ENCODE measurements at places on chromosomes 1 and 21. TPM values are rescaled to one million over a fixed set of nuclear protein-coding genes. Genes with fewer than 3 reads are reported as not detected.

DNA sequence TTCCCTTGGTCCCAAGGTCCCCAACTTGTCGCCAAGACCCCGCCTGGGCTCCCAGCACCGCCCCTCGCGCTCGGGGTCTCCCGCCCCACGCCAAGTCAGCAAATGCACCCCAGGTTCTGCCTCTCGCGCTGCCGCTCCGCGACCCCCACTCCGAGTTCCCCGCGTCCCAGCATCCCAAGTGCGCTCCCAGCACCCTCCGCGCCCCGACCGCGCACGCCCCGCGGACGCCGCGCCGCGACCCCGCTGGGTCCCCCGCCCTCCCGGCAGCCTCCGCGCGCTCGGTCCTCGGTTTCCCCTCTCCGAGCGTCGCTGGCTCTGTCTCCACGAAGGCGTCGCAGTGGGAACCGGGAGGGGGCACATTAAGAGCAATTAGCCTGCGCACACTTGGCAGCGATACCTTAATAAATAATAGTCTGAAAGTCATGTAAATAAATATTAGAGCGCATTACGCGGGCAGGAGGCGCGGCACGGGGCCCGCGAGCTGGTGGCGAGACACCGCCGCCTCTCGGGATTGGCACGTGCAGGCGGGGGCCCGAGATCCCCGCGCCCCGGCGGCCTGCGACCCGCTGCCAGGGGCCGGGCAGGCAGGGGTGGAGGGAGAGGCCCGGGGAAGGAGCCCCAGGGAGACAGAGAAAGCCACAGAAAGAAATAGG lies 75.9 kb downstream of the VWA5B1 start:
- DNase-seq = no peak

The ZBTB8B gene
- polyA plus RNA-seq = 2.3 TPM

The TSPAN2 gene
- polyA plus RNA-seq = 41.7 TPM

The PALMD gene
- 2.6 TPM for polyA plus RNA-seq

DNA sequence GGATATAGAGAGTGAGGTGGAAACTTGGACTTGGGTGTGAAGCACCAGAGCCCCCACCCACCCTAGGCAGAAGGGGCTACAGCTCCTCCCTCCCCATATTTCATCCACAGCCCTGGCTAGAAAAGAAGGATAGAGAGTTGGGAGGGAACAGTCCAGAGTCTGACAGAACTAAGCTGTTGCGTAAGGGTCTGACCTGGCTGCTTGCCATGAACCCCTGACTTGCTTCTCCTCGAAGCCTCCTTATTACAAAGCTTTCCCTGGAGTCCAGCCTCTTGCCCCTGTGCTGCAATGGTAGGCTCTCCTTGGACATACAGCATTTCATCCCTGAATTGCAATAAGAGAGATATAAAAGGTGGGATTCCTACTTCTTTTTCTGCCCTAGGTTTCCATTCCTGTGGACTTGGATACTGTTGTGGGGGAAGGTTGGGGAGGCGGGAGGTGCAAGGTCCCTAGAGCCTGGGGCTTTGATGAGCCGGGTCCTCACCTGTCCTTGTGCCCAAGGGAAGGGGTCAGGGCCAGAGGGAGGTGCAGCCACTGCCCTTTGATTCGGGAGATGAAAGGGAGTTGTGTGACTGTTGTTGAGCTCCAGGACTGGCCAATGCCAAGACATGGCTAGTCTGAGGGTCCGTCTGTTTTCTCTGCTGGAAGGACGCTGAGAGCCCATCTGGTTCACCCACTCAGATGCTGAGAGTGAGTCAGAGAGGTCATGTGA lies 2.7 kb downstream of the RHBG start:
- DNase-seq = peak; percentile 58

DNA sequence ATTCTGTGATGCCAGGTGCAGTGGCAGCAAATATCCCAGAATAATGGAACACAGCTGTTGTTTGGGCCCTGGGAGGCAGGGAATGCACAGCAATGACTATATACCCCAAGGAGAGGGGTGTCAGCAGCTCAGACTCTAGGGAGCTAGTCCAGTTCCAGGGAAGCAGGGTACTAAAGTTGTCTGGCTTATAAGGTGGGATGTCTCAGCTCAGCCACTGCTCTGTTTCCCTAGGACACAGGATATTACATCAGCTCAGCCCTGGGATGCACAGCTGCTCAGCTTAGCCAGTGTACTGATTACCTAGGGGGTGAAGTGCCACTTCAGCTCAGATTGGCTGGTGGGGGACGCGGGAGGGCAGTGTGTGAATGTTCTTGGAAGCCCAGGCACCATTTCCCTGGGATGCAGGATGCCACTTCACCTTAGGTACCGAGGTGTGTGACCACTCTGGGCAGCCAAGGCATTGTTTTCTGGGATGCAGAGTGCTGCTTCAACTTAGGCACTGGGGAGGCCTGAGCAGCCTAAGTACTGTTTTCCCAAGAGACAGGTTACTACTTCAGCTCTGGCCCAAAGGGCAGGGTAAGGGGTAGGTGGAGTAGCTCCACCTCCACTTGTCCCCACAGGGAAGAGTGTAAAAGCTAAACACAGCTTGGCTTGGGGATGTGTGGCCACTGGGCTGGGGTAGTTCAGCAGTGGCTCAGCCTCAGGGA lies 59.4 kb downstream of the DIPK1A start:
- DNase-seq = no peak

- no peak for DNase-seq
Observed at GRCh38 chr1:214188835-214189234, 92.1 kb upstream of the SMYD2 start.

The BSND gene
- 4.1 TPM for polyA plus RNA-seq

GRCh38 chr1:225999912-226000337 lies 782 bp upstream of the SDE2 start:
- no peak for DNase-seq

DNA sequence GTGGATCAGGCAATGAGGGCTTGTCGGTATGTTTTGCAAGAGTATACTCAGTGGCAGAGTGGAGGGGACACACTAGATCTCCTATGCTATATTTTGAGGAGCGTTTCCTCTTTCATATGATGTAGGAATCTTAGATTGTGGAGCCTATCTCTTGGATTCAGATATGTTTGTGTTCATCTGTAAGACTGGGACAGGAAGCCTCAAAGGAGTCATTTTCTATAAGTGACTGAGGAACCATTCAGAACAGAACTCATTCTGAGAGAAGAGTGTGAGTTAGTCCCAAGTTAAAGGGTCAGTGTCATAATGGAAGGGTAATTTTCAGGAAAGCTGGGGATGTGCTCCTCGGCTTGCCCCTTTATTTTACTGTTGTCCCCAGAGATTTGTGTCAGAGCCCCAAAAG lies 107.7 kb downstream of the PTGS2 start:
- DNase-seq = no peak

DNA sequence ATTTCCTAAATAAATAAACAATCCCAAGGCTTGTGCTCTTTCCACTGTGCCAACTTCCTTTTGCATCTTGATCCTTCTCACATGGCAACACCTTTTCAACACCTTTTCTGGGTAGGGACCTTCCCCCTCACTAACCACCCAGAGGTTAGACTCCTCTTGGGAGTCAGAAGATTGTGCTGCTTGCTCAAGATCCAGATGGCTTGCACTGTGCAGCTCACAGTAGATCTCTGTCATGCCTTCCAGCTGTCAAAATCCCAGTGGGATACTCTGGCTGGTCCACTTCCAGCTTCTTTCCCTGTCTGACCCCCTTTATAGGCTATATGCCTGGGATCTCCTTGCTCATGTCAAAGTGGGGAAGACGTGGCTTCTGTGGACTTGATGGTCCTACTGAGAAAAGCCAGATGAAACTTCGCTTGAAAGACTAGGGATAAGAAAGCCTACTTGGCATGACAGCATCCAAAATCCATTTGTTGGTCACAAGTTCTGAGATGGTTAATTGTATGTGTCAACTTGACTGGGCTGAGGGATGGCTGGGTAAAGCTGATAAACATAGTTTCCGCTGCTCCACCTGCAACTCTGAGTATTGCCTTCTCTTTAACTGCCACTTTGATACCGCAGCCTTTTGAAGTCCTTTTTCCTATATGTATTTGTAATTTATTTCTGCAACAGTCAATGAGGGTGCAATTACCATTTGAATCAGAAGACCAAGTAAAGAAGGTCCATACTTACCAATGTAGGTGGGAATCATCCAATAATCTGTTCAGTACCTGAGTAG lies 74.5 kb downstream of the S1PR1 start:
- DNase-seq = no peak

The LEMD1 gene
- 3.9 TPM for polyA plus RNA-seq

- DNase-seq = peak; percentile 64
Observed at GRCh38 chr1:152141971-152142584, 16.9 kb downstream of the RPTN start.

DNA sequence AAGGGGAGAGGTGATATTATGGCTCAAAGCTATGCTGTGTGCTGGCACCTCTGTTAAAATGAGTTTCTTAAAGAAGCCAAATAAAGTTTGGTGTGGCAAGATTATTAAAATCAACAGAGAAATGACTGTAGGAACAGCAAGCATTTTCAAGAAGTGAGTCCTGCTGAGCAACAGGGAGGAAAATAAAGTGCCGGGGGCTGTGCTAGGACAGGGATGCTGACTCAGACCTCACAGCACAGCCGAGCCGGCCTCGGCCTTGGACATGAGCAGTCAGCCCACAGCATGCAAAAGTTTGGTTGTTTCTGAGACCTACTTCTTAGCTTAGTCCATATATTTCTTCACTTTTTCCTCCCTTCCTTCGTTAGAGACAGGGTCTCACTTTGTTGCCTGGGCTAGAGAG lies 19.2 kb downstream of the CNIH3 start:
- DNase-seq = no peak

DNA sequence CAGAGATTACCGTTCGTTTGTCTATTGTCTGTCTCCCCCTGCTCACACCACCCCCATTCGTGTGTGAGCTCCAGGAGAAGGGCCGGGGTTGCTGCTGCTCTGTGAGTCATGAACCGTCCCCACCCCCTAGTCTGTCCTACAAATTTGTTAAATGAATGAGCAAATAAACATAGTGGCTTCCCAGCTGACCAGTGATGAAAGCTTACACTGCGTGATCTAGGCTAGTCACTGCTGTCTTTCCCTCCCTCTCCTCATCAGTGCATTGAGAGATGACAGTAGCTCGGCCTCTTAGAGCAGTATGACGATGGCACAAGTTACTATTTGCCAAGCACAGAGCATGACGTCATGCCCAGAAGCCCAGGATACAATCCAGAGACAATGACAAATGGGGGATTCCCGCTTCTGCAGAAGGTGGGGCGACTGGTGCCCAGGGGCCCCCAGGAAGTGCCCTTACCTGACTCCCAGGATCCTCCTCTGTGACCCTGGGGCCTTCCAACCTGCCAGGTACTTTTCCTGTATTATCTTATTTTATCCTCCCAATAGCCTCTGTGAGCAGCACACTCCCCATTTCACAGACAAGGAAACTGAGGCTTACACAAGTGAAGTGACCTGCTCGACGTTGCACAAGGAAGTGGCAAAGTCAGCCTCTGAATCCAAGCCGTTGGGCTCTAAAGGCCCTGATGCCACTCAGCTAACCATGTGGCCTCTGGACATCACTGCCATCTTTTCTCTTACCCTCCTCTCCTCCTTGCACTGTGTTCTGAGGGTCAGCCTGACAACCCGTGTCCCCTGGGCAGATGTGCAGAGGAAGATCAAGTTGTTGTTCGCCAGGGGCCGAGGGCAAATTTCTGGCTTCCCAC lies 8.6 kb upstream of the EPHA2 start:
- no peak for DNase-seq

DNA sequence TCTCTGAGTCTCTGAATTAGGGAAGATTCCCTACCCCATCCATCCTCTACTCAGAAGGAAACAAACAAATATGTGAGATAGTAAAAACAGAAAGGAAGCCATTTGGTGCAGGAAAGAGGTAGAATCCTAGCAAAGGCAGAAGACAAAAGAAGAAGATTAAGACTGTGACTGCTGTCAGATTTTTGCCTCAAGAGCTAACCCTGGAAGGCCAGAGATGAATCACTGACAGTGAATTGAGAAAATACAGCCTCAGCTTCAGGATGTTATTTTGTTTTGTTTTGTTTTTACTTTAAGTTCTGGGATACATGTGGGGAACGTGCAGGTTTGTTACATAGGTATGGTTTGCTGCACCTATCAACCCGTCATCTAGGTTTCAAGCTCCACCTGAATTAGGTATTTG lies 31.7 kb downstream of the DSTYK start:
- DNase-seq = no peak

The FGR gene
- 1.2 TPM for polyA plus RNA-seq

- no peak for DNase-seq
Observed at GRCh38 chr1:45722809-45723208, 27.6 kb downstream of the IPP start.

GRCh38 chr1:245278846-245279245 lies 124.1 kb downstream of the KIF26B start:
- no peak for DNase-seq

DNA sequence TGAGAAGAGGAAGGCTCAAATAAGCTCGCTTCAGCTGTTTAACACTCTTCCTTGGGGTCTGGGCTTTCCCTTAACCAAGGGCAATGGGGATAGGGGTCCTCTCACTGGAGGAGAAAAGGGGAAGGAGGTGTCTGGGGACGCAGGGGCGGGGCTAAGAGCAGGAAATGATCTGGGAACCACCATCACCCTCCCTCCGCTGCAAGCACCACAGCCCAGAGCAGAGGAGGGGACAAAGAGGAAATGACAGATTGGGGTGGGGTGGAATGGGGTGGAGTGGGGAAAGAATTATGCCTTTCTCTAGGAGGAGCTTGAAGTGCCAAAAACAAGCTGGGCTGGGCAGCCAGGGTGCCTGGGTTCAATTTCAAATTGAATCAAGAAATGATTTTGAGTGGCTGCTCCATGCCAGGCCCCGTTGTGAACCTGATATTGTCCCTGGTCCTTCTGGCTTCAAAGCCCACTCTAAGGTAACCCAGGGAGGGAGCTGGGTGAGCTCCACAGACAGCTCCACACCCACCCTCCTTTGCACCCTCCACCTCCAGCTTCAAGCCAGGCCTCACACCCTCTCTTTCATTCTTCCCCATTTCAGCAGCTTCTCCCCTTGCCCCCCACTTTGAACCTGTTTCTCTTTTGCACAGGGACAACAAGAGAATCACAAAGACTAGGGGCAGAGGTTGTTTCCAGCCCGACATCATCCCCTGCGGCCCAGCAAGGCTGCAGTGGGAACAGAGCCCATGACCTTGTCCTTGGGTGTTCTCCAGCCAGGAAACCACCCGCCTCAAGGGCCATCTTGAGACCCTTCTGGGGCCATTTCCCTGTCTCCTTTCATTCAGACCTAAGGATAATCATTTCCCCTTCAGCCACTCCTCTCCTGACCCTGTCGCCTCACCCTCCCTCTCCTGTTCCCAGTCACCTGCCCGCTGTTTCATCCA lies 1.1 kb downstream of the ARHGAP30 start:
- no peak for DNase-seq

DNA sequence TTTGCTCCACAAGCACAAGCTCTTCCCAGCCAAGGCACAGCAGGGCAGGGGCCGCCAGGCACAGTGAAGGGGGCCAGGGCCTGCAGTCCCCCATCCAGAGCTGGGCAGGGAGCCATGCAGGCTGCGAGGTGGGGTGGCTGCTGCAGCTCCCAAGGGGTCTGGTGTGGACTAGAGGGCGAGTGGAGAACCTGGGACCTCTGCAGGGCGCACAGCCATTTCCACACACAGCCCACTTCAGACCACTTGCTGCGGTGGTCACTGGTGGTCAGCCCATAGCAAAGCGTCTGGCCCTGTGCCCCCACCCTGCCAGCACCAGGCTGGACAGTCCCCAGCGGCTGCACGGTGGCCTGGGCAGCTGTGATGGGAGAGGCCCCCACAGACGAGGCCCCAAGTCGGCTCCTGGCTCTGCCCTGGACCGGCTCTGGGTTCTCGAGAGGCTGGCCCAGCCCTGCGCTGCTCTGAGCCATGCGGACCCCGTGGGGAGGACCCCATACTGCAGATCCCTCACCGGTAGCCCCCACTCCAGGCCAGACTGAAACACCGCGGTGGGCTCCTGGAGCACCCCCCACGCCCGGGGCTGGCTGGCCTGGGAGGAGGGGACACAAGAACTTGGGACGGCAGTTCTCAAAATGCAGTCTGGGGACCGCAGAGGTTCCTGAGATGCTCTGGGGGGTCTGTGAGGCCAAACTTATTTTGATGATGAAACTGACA lies 47.1 kb upstream of the COL6A2 start:
- DNase-seq = no peak

Measured in left kidney (tissue), 8 donors.